ENCODE measurements at places on chromosomes 16 and 17.
A peak's percentile ranks its signal among the peaks of the same experiment; 100 is the strongest.

- DNase-seq, result no peak
Measured at GRCh38 chr17:33151565-33151964, 141.5 kb downstream of the ASIC2 start.

DNA sequence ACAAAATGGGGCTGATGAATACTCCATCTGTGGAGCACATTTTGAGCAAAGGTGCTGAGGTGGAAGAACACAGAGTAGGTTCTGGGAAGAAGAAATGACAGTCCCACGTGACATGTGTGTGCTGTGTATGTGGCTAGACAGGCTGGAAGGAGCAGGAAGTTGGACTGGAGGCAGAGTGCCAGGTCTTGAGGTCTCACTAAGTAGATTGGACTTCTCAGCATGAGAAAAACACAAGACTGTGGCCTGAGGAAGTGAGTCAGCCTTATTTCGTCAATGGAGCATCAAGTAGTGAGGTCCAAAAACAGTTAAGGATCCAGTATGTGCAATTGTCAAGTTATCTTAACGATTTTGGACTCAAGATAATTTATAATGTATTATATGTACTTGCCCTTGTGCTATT is 736.5 kb downstream of the KCNJ2 start:
- peak; percentile 99 for DNase-seq

- peak; percentile 24 for DNase-seq
Measured at GRCh38 chr17:76935331-76935730, 67.1 kb downstream of the MGAT5B start.

- no peak for DNase-seq
Measured at GRCh38 chr16:70781800-70782199, 19.2 kb downstream of the VAC14 start.

- DNase-seq, result no peak
Measured at GRCh38 chr16:4578961-4579530, 22.9 kb downstream of the C16orf96 start.

- DNase-seq, result peak; percentile 39
Measured at GRCh38 chr16:47787696-47788095, 326.6 kb downstream of the PHKB start.

DNA sequence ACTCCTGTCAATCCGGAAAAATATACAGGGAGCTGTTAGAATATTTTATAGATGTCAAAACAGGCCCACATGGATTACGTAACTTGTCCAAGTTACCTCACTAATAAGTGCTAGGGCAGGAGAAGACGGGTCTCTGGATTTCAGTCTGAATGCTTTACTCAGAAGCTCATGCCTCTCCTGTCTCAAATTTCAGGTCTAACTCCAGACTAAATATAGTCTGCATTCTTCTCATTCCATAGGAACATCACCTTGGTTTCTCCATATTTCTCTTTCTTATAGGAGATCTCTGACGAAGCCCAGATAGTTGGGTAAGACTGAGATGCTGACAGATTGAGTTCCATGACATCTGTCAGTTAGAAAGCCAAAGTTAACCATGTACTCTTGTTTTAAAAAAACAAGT is 174.2 kb downstream of the STX8 start:
- DNase-seq, result peak; percentile 95

- no peak for DNase-seq
Measured at GRCh38 chr17:52885882-52886281, 727.4 kb upstream of the CA10 start.

Measured in iris pigment epithelial cell (primary cell).